ENCODE measurements at places on chromosomes 6 and 20.

- DNase-seq: no peak
Observed at GRCh38 chr20:47496118-47496517, 5.6 kb upstream of the NCOA3 start.

- DNase-seq: no peak
Observed at GRCh38 chr20:53439616-53440015, 154.0 kb downstream of the ZNF217 start.

- no peak for DNase-seq
Observed at GRCh38 chr6:25971187-25971821, 8.7 kb downstream of the TRIM38 start.

GRCh38 chr20:59568509-59569024, 35.8 kb upstream of the PHACTR3 start:
- no peak for DNase-seq

GRCh38 chr6:122758927-122759334, 20.6 kb upstream of the FABP7 start:
- no peak for DNase-seq

GRCh38 chr20:42082611-42083010, 464.4 kb upstream of the CHD6 start:
- no peak for DNase-seq

- peak; percentile 86 for DNase-seq
Observed at GRCh38 chr20:20897922-20898321, 185.5 kb upstream of the RALGAPA2 start.

- DNase-seq: no peak
Observed at GRCh38 chr6:142152746-142153145, 5.7 kb downstream of the VTA1 start.

DNA sequence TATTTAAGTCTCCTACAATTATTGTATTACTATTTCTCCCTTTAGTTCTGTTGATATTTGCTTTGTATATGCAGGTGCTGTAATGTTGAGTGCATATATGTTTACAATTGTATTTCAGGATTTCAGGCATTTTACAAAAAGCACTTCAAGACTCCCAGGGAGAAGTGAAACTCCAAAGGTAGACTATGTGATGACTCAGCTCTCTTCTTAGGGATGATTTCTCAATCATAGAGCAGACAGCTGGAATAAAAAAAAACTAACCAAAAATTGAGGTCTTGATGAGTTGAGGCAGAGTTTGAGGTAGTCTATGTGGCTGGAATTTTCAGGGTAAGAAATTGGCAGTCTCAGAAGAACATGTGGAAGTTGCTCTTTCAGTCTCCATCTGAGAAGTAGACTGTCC, 786.1 kb downstream of the TFAP2A start:
- no peak for DNase-seq
